ENCODE measurements at places on chromosomes 3 and 15.

DNA sequence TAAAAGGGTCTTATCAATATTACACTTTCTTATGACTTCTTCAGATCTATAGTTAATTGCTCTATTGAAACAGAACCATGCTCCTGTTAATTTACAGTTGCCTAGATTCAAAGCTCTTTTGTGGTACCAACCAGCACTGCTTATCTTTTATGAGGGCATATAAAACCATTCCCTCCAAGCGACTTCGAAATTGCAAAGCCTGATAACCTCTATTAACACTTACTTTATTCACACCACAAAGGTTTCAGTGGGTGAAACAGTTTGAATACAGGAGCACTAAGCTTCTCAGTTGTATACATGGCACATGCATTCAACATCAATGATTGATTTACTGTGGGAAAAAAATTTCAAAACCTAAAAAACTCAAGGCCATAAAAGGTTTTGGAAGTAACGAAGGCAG, 74.9 kb upstream of the PPIB start:
- DNase-seq, result no peak

- no peak for DNase-seq
Observed at GRCh38 chr3:135621184-135621920, 344.2 kb upstream of the PPP2R3A start.

DNA sequence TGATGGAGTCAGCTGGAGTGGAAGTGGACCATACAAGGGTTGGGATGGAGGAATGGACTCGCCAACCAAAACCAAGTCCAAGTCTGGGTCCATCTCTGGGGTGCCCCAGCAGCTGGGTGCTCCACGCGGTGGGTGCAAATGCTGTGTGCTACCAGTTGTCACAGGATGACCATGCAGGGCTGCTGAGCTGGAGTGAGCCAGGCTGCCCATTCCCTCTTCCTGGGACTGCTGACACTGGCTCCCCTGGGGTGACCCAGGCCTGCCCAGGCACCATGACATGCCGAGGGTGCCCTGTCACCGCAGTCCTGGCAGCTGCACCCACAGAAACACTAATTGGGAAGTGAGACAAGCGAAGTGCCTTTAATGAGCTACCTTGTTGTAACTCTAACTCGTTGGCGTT, 140.2 kb downstream of the TPRA1 start:
- DNase-seq, result no peak

GRCh38 chr3:188154809-188155574, 1.0 kb downstream of the LPP start:
- DNase-seq, result no peak

- no peak for DNase-seq
Observed at GRCh38 chr15:77185242-77185785, 114.4 kb upstream of the TSPAN3 start.

GRCh38 chr15:89654847-89655805, at the start of gene KIF7:
Gene KIF7, minus strand, starts transcription at chr15:89655467. Its CDS starts 2,537 bp downstream, at chr15:89652930.
- no peak for DNase-seq

DNA sequence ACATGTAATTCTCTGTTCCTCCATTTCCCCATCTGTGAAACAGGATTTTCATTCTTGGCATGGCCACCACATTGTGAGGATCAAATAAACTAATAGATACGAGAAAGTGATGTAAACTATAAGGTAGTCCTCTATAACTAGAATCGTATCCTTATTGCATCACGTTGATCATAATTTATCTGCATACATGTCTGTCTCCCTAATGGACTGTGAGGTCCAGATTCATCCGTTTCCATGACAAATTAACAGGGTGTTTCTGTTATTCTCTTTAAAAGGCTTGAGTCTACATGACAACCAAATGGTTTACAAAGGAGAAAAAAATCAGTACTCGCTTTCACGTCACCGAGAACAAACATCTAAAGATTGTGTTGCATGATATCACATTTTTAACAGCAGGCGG, 53.0 kb downstream of the SST start:
- DNase-seq, result no peak

DNA sequence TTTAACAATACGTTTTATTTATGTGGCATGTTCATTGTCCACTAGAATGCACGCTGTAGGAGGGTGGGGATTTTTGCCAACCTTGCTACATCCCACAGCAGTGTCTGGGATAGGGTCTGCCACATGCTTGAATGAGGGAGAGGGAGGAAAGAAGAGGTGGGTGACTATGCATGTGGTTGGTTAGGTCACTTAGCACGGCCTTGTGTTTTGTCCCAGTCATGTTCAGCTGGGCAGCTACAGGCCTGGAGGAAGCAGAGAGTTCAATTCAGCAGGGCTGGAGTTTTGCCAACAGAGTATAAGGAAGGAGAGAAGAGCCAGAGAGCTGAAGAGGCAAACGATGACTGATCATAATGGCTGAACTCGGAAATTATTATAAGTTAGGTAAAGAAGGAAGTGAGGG, 268.4 kb upstream of the NSMCE3 start:
- no peak for DNase-seq

DNA sequence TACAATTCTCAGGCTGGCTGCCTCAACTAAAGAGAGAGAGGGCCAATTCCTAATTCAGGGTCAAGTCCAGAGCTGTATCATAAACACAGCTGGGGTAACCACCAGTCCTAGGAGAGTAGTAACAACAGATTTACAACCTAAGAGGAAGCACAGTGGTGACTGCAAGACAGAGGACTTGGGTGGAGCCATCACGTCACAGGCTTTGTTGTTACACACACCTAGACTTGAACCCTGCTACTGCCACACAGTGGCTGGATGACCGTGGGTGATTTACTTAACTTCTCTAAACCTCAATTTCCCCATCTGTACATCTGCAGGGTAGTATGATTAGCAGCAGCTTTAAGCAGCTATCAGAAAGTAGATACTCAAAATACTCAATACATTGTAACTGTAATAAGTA, 78.6 kb downstream of the MYLK start:
- DNase-seq, result no peak

DNA sequence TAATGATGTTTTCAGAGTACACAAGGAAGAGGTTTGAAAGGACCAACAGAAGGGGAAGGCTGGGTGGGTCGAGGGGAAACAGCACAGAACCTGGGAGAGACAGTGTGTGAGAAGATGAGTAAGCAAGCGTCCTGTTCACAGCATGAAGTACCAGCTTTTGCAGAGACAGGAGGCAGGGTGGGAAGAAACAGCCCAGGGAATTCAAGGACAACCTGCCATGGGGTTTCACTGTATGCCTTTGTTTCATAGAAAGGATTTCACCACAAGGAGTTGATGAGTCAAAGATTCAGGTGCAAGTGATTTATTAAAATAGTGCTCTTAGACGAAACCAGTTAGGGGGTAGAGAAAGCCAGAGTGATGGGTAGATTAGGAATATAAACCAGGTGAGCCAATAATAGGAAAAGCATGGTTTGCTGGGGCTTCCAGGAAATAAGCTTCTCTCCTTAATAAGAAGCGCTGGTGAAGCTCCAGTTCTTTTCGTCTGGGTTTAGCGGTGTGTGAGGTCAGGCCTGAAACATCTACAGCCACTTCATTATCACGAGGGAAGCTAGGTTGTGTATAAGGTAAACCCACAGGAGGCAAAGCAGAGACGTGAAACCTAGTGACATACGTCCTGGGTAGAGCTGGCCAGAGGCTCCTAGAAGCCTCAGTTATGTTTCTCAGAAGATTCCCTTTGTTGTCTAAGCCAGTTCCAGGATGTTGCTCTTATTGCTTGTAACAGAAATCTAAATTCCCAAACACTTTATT, 3.9 kb downstream of the HHLA2 start:
- no peak for DNase-seq

- no peak for DNase-seq
Observed at GRCh38 chr3:48747015-48747615, 30.1 kb upstream of the IP6K2 start.

GRCh38 chr3:129609591-129610182, 3.2 kb upstream of the PLXND1 start:
- no peak for DNase-seq

- DNase-seq, result no peak
Observed at GRCh38 chr3:78116874-78117273, 1077.0 kb downstream of the ROBO2 start.

DNA sequence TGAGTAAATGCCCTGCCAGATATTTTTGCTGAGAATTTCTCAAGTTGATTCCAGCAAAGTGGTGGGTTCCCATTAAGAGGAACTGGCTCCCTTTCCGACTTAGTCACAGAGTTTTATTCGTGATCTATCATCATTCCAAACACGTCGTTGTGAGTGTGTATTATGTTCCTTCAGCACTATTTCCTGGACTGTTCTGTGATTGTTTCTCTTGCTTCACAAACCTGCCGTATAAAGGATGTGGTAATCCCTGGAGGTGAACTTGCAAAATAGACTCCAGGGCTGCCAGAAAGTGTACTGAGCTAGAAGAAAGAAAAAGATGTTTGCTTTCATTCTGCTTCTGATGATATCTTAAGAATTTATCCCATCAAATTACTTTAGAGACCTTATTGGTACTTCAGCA, 14.5 kb upstream of the CAPN3 start:
- DNase-seq, result no peak

DNA sequence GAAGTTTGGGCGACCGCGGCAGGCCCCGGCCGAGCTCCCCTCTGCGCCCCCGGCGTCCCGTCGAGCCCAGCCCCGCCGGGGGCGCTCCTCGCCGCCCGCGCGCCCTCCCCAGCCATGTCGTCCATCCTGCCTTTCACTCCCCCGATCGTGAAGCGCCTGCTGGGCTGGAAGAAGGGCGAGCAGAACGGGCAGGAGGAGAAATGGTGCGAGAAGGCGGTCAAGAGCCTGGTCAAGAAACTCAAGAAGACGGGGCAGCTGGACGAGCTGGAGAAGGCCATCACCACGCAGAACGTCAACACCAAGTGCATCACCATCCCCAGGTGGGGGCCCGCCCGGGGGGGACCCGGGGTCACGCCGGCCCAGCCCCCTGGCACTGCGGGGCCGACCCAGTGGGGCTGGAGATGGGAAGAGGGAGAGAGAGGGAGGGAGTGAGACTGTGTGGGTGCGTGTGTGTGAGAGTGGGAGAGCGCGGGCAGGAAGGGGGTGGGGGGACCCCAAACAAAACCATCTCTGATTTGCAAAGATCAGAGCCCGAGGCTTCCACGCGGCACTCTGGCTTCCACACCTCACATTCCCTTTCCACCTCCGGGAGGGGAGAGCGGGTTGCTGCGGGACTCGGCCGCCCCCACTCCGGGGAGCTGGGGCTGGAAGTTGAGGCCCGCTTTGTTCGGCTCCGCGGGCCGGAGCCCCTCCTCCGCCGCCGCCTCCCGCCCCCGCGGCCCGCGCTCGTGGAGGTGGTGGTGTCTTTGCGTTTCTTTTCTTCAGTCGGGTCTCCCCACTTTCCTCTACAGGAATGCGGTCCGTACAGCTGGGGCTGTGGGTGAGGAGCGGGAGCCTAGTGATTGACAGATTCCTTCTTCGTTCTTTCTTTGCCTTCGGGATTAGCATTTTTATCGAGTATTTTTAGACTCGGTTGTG, 898 bp downstream of the SMAD3 start:
- no peak for DNase-seq

- no peak for DNase-seq
Observed at GRCh38 chr15:53910852-53911251, 67.4 kb upstream of the UNC13C start.

DNA sequence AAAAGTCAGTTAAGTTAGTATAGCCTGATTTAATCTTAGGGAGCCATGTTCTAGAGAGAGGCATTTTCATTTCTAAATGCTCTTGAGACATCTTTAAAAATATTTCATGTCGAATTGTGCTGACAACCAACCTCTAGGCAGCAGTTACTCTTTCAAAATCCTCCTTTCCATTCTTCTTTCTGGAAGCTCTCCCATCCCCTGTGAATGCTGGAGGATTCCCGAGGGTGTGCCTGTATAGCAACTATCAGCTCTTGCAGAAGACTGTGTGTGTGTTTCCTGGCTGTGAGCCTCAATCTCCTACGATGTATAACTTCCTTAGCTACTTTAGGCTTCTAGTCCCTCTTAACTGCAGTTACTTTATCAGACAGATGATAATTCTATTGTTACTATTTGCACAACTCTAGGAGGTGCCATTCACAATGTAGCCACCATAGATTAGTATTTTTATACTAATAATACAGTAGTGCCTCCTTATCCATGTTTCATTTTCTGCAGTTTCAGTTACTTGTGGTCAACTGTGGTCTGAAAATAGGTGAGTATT, 250.3 kb downstream of the EDEM1 start:
- DNase-seq, result no peak

DNA sequence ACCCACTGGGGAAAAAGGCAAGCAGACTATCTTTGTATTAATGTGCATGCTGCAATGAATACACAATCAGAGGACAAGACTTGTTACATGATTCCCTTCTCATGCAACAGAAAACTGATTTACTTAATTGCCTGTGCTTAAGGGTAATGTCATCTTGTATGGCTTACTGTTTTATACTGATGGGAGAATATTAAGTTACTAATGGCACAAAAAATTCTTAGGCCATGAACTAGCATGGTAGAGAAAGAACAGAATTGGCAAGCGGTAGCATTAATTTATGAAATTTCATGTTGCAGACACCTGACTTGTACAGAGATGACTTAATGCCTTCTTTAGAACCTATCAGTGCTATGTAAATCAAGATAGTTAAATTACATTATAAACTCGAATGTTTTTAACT, 282.3 kb downstream of the CNTN3 start:
- no peak for DNase-seq

DNA sequence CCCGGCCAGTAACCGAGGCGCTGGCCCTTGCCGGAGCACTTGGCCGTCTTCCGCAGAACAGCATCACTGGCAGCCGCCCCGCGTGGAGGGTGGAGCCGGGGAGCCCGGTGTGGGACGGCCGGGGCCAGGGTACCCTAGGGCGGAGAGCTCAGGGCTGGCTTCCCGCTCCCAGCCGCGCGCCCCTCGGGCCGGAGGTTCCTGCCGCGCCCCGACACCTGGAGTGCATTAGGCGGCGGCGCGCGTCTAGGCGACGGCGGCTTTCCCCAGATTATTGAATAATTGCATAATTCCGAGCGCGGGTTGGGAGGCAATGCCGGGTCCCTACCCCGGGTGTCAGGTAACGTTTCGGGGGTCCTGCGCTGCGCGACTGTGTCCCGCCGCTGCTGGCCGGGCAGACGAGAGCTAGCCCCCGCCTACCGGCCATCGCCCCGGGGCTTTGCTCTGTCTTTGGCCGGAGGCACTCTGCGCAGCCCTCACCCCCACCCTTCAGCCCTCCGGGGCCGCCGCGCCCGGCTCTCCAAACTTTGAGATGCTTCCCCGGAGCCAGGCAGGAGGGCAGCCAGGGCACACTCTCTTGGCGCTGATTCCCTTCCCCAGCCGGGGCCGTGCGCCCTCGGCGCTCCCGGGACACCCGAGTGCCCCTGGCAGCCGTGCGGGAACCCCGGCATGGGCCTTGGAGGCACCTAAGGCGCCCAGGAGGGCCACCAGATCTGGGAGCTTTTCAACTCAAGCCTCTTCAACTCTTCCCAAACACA, 749 bp downstream of the ITGA11 start:
- DNase-seq, result no peak

- DNase-seq, result no peak
Observed at GRCh38 chr15:64146041-64146440, 5.5 kb upstream of the SNX22 start.
